ENCODE measurements at places on chromosomes 4 and X.

- no peak for DNase-seq
These were observed 8.7 kb downstream of the XAGE5 start for GRCh38 chrX:52819788-52820187.

DNA sequence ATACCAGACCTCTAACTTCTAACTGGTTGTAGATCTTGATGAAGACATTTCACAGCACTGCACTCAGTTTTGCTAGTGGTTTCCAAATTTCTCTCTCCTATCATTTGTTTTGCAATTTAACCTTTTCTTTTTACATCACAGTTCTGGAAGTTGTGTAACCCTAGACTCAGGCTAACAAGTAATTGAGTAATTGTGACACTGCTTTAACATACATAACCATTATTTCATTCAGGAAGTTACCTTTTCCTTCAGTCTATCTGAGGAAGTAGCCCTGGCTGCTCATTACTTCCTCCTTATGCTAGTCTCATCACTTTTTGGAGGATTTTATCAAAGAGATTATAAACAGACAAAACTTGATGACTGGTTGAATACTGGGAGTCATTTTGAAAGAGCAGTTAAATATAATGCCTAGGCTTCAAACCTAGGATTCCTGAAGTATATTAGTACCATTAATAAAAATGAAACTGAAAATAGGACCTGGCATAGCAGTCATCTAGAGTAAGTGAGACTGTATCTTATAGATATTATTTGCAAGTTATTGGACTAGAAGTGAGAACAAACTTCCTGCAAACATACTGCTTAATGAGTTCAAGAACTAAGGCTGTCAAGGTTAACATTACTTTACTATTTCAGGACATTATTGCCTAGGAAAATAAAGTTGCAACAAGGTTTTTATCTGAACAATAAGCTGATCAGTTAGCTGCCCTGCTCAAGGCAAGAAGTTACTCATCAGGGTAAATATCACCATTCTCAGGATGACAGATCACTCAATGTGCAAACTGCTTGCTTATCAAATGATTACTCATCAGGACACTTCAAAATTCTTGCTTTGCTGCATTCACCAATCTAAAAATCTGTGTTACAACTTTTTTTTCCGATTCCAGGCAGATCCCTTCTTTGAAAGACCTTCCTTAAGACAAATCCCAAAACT is 25.6 kb upstream of the TEX13C start:
- DNase-seq = no peak

GRCh38 chrX:48035891-48036290 is 29.1 kb downstream of the SPACA5 start:
- no peak for DNase-seq

- no peak for DNase-seq
These were observed 261.2 kb downstream of the TRIML1 start for GRCh38 chr4:188400451-188400850.

GRCh38 chr4:3483471-3483921 is 20.4 kb downstream of the DOK7 start:
- no peak for DNase-seq

GRCh38 chrX:134369576-134369975 is 90.4 kb upstream of the HPRT1 start:
- DNase-seq = no peak
